ENCODE measurements at places on chromosomes 13 and 19.
A peak's percentile ranks its signal among the peaks of the same experiment; 100 is the strongest.

GRCh38 chr19:35228177-35228930 is at the start of gene FAM187B:
TSS of gene FAM187B (minus strand) at chr19:35228739. CDS start at chr19:35228680, 59 bp downstream.
- H3K27me3 ChIP-seq = peaks cover 12% of the 10 kb centered on the region
- no peaks in the 10 kb centered on the region for H3K36me3 ChIP-seq
- no peak for DNase-seq
- peaks cover 10% of the 10 kb centered on the region for H3K4me1 ChIP-seq
- H3K27ac ChIP-seq = peak within 1 kb of the TSS; percentile 88

- H3K36me3 ChIP-seq = peaks cover 24% of the 10 kb centered on the region
- no peak for DNase-seq
- peak overlapping the region; percentile 94 for H3K4me3 ChIP-seq
Observed at GRCh38 chr19:1606138-1606651, 933 bp upstream of the UQCR11 start.

DNA sequence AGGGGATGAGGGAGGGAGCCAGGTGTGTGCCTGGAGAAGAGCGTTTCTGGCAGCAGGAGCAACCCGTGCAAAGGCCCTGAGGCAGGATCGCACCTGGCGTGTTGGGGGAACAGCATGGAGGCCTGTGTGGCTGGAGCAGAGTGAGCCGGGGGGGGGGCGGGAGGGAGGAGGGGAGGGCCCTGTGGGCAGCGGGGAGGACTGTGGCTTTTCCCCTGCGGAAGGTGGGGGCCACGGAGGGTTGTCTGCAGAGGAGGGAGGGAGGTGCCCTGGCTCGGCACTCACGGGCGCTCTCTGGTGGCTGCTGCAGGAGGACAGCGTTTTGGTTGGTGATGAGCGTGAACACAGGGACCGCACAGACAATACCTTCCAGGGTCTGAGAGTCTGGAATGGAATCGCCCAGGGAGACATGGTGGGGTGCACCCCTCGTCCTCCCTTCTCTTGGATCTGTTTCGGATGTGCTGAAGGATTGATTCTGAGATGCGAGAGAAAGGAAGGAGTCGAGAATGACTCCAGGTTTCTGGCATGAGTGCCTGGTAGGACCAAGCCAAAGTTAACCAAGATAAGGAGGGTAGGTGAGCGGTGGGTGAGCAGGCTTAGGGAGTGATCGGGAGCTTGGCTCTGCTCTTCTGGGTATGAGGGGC is 6.5 kb downstream of the RAB11B start:
- no peaks in the 10 kb centered on the region for H3K27me3 ChIP-seq
- H3K4me3 ChIP-seq = peak overlapping the region; percentile 71
- DNase-seq = peak; percentile 66
- peaks cover 71% of the 10 kb centered on the region for H3K4me1 ChIP-seq
- H3K36me3 ChIP-seq = peaks cover 12% of the 10 kb centered on the region
- H3K27ac ChIP-seq = peak overlapping the region; percentile 99

DNA sequence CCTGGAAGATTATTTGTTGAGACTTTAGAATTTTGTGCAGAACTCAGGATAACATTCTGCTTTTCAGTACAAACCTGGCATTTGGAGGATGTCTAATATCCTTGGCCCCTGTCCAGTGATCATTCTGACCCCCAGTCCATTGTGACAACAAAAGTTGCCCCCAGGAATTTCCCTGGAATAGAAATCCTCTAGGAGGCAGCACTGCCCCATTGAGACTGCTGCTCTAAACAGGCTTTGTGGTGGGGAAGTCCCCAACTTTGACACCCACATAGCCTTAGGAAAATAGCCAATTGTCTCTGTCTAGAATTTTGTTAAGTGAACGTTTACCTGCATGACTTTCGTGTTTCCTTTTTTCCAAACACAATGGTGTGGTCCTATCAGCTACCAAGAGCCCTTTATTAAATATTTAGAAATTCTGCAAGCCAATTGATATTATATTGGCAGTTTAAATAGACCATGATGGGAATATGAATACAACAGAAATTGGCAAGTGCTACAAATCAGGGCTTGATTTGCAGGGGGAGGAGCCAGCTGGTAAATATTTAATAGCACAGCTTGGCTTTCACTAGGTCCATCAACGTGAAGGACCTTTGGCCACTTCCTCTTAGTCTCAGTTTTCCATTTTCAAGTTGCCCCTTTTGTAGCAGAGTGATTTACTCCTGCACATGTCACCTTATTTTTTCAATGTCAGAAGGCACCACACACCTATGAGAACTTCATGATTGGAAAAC is 451.7 kb downstream of the EFNB2 start:
- H3K27me3 ChIP-seq = no peaks in the 10 kb centered on the region
- H3K4me1 ChIP-seq = no peaks in the 10 kb centered on the region
- DNase-seq = no peak
- H3K4me3 ChIP-seq = no peak overlapping the region

- H3K27ac ChIP-seq = peak overlapping the region; percentile 73
- DNase-seq = no peak
- peaks cover 3% of the 10 kb centered on the region for H3K27me3 ChIP-seq
- no peak overlapping the region for H3K4me3 ChIP-seq
- H3K36me3 ChIP-seq = no peaks in the 10 kb centered on the region
Observed at GRCh38 chr13:99731747-99732146, 230.5 kb downstream of the TM9SF2 start.

- peaks cover 48% of the 10 kb centered on the region for H3K36me3 ChIP-seq
- H3K4me1 ChIP-seq = peaks cover 36% of the 10 kb centered on the region
- no peaks in the 10 kb centered on the region for H3K27me3 ChIP-seq
Observed at GRCh38 chr19:19324059-19324770, 3.6 kb downstream of the MAU2 start.

- no peak for DNase-seq
- peaks cover 5% of the 10 kb centered on the region for H3K27me3 ChIP-seq
- peak overlapping the region; percentile 94 for H3K27ac ChIP-seq
- peaks cover 17% of the 10 kb centered on the region for H3K4me1 ChIP-seq
Observed at GRCh38 chr19:313988-314815, 23.0 kb upstream of the PLPP2 start.

DNA sequence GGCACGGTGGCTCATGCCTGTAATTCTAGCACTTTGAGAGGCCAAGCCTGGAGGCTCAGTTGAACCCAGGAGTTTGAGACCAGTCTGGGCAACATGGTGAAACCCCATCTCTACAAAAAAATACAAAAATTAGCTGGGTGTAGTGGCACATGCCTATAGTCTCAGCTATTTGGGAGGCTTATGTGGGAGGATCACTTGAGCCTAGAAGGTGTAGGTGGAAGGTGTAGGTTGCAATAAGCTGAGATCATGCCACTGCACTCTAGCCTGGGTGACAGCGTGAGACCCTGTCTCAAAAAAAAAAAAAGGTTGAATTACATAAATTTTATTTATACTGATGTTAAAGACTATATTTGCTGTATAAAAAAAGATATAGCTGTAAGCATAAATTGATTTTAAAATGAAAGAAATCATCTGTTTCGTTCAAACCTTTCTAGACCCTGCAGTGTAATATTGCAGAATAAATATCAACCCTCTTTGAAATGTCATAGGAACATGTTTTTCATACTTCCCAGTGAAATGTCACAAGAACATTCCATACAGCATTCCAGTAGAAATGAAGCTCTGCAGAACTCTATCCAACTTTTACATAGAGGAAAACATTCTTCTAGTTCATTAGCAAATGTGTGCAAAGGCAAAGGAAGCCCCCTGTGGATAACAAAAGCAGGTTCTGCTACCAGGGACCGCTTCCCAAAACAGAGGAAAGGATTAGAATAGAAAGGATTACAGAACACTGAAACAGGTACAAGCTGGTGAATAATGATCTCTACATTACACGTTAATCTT is 76.0 kb downstream of the CAB39L start:
- H3K4me3 ChIP-seq = no peak overlapping the region
- peaks cover 15% of the 10 kb centered on the region for H3K36me3 ChIP-seq
- peaks cover 3% of the 10 kb centered on the region for H3K27me3 ChIP-seq
- no peak overlapping the region for H3K27ac ChIP-seq
- no peak for DNase-seq
- H3K4me1 ChIP-seq = peaks cover 28% of the 10 kb centered on the region

- H3K4me3 ChIP-seq = peak overlapping the region; percentile 38
- H3K27me3 ChIP-seq = peaks cover 59% of the 10 kb centered on the region
- H3K36me3 ChIP-seq = no peaks in the 10 kb centered on the region
- H3K27ac ChIP-seq = no peak overlapping the region
- peaks cover 30% of the 10 kb centered on the region for H3K4me1 ChIP-seq
Observed at GRCh38 chr19:55146078-55146704, 2.8 kb downstream of the TNNT1 start.

- H3K4me3 ChIP-seq = peak overlapping the region; percentile 41
- no peaks in the 10 kb centered on the region for H3K36me3 ChIP-seq
- H3K27ac ChIP-seq = peak overlapping the region; percentile 89
- peaks cover 31% of the 10 kb centered on the region for H3K4me1 ChIP-seq
- peak; percentile 8 for DNase-seq
Observed at GRCh38 chr13:73618275-73618865, 515.8 kb downstream of the KLF12 start.

- H3K27ac ChIP-seq = no peak overlapping the region
- peaks cover 21% of the 10 kb centered on the region for H3K4me1 ChIP-seq
- H3K27me3 ChIP-seq = no peaks in the 10 kb centered on the region
- H3K36me3 ChIP-seq = no peaks in the 10 kb centered on the region
- no peak overlapping the region for H3K4me3 ChIP-seq
- DNase-seq = no peak
Observed at GRCh38 chr13:28751175-28751960, 32.6 kb upstream of the SLC46A3 start.

- peaks cover 71% of the 10 kb centered on the region for H3K4me1 ChIP-seq
- H3K27me3 ChIP-seq = peaks cover 7% of the 10 kb centered on the region
- peak overlapping the region; percentile 97 for H3K27ac ChIP-seq
Observed at GRCh38 chr19:39403331-39404312, 3.0 kb upstream of the ZFP36 start.

DNA sequence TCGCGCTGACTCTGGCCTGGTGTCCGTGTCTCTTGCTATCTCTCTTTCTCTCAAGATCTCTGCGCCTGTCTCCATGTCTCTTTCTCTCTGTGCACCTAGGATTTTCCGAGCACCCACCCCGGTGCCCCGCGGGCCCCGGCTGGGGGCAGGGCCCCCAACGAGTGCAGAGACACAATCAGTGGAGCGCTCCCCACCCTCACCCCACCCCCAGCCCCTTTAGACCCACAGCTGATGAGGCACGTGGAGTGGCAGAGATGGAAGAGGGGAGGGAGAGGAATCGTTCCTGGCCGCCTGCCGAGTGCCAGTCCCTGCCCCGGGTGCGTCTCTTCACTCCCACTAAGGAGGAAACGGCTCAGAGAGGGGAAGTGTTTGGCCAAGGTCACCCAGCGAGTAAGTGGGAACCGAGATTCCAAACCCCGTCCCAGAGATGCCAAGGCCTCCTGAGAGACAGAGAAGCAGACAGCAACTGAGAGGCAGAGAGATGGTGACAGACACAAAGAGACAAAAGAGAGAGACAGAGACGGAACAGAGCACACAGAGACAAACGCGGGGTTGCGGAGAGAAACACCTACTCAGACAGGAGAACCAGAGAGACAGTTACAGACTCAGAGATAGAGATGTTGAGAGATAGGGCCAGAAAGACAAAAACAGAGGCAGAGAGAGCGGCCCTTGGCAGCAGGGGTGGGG is 626 bp upstream of the BCL3 start:
- peak overlapping the region; percentile 93 for H3K4me3 ChIP-seq
- no peaks in the 10 kb centered on the region for H3K36me3 ChIP-seq
- peaks cover 33% of the 10 kb centered on the region for H3K4me1 ChIP-seq
- H3K27ac ChIP-seq = no peak overlapping the region

GRCh38 chr19:49421039-49421877 is 2.0 kb downstream of the PTH2 start:
- H3K27me3 ChIP-seq = peaks cover 87% of the 10 kb centered on the region
- no peaks in the 10 kb centered on the region for H3K36me3 ChIP-seq
- no peak overlapping the region for H3K27ac ChIP-seq

DNA sequence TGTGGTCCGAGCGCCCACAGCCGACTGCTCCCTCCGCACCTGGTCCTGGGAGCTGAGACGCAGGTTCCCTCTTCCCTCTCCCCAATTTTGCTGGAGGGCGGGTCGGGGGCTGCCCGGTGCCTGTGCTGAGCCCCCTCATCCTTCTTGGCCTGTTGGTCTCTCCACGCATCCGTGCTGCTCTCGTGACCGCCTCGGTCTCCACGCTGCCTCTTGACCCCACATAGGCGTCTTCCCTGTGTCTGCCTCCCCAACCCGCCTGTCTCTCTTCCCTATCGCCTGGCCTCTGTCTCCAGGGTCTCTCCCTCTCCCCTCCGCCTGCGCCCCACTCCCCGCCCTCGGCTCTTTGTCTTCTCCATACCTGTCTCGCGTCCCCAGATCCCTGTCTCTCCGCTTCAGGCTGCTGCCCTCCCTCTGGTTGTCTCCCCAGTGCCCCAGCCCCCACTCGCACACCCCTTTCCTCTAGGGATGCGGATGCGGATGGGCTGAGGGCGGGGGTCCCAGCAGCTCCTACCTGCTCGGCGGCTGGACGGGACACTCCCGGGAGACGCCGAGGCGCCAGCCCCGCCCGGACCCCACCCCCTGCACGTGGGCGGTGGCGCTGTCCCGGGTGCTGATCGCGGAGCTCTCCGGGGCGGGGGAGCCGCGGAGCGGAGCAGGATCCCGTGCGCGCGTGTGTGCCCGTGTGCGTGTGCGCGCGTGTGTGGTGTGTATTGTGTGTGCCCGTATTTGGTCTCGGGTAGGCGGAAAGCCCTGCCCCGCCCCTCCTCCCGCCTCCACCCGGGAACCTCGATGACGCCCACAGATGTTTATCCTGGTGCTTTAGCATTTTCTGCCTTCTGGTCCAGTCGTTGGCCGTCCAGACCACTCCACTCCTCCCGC is at the start of gene SYT5:
Gene SYT5, minus strand, starts transcription at position 684 of the 879 bp plus-strand sequence. CDS start 1,248 bp downstream, outside the sequence.
- peak; percentile 88 for DNase-seq
- H3K27ac ChIP-seq = no peak within 1 kb of the TSS
- peak within 1 kb of the TSS; percentile 77 for H3K4me3 ChIP-seq
- H3K36me3 ChIP-seq = no peaks in the 10 kb centered on the region

DNA sequence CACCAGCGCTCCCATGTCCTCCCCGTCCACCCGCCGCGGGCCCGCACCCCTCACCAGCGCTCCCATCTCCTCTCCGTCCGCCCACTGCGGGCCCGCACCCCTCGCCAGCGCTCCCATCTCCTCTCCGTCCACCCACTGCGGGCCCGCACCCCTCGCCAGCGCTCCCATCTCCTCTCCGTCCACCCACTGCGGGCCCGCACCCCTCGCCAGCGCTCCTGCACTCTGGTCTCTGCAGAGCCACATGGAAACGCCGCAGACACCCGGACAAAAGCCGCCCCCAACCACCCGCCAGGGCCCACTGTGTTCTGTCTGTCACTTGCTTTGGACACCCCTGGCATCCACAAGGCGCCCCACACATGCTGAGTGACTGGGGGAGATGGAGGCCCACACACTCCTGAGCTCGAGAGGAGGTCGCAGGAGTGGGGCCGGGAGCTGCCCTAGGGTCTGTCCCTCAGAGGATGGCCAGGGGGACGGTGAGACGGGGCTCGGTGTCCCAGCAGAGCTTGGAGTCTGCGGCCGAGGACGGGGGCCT is 7.4 kb downstream of the CFD start:
- H3K4me3 ChIP-seq = no peak overlapping the region
- H3K4me1 ChIP-seq = peaks cover 6% of the 10 kb centered on the region
- no peak for DNase-seq
- H3K27ac ChIP-seq = no peak overlapping the region
- peaks cover 21% of the 10 kb centered on the region for H3K27me3 ChIP-seq
- peaks cover 36% of the 10 kb centered on the region for H3K36me3 ChIP-seq

DNA sequence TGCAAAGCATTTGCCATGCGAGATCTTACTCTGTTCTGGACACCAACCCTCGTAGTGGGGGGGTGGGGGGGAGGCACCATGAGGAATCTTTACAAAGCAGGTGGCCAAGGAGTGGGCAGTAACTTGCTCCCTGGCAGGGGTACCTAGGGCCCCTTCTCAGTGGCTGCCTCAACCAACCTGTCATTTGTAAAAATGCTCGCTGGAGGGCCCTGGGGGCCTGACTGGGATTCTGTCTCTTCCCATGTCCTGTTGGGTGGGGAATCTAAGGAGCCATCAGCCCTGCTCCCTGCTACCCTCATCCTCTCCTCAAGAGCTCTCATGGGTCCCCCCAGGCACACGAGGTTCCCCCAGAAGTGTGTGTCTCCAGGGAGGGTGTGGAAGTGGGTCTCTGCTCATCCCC is 1.5 kb downstream of the KCNN1 start:
- no peak for DNase-seq
- H3K4me1 ChIP-seq = peaks cover 49% of the 10 kb centered on the region
- no peak overlapping the region for H3K27ac ChIP-seq
- peaks cover 9% of the 10 kb centered on the region for H3K36me3 ChIP-seq
- H3K27me3 ChIP-seq = peaks cover 22% of the 10 kb centered on the region
